ENCODE measurements at places on chromosomes 1 and 21. TPM values are rescaled to one million over a fixed set of nuclear protein-coding genes. Genes with fewer than 3 reads are reported as not detected.

The SLC35F3 gene
- total RNA-seq: not detected

The LINGO4 gene
- not detected for total RNA-seq

The NBPF3 gene
- total RNA-seq: 4.2 TPM

The KIFAP3 gene
- total RNA-seq: 14.9 TPM

The ITLN1 gene
- not detected for total RNA-seq

The HNRNPR gene
- total RNA-seq: 132 TPM

Measured in B cell (primary cell).